ENCODE measurements at places on chromosomes 1 and 21.

- DNase-seq = no peak
These were observed 171.1 kb downstream of the TOMM20 start for GRCh38 chr1:234957330-234958065.

- DNase-seq = no peak
These were observed 38.7 kb downstream of the DSTYK start for GRCh38 chr1:205172729-205173366.

DNA sequence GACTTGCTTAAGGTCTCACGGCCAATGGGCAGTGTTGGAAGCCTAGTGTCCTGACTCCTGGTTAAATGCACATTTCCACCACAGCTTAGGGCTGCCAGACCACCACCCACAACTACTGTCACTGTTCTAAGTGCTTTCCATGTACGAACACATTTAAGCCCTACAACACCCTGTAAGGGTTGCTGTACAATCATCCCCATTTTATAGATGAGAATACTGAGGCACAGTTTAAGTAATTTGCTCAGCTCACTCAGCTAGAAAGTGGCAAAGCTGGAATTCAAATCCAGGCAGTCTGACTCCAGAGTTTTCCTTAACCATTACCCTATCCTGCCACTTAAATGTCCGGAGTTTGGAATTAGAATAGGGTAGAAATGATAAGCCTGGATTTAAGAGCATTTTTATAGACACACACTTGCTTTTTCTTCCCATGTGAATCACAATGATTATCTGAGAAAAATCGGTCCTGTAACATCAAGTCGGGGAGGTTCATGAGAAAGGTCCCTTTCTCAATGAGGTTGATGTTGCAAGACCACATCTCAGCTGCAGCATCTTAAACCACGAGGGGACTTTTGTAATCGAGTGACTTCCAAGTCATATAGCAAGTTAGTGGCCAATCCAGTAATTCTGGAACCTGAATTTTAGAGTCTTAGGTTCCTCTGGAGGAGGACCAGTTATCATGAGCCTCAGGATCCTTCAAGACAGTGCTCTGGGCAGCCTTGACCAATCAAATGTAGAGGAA is 8.6 kb downstream of the E2F2 start:
- no peak for DNase-seq

- DNase-seq = no peak
These were observed at the start of gene PDZK1IP1 for GRCh38 chr1:47189844-47190508. Gene PDZK1IP1 (minus strand): TSS chr1:47190036. CDS start chr1:47189932, 104 bp downstream.

- DNase-seq = no peak
These were observed 68.2 kb upstream of the CCDC190 start for GRCh38 chr1:162929177-162929576.

GRCh38 chr21:32001390-32001789 is 128.6 kb downstream of the HUNK start:
- no peak for DNase-seq

GRCh38 chr1:85611425-85611824 is 30.9 kb downstream of the CCN1 start:
- DNase-seq = no peak

GRCh38 chr1:245968775-245969174 is 538.3 kb downstream of the SMYD3 start:
- no peak for DNase-seq

DNA sequence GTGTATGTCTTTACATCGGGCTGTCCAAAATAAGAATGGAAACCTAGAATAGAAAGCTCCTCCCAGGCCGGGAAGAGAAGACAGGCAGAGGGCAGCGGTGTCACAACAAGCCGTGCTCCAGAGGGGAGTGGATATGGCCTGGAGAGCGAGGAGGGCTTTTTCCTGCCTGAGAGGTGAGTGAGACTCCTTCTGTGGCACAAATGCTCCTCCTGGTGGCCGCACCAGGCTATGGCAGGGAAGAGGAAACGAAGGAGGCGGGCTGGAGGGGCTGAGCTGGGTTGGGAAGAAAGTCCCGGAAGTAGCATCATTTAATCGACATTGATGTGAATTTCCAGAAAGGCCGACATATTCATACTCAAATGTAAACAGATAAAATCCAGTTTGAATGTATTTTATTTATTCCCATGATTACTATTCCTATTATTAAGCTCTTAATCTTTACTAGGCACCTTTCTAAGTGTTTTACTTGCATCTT is 54.7 kb downstream of the MEF2D start:
- DNase-seq = peak; percentile 72

- no peak for DNase-seq
These were observed 27.8 kb downstream of the ZNF362 start for GRCh38 chr1:33284049-33284448.

DNA sequence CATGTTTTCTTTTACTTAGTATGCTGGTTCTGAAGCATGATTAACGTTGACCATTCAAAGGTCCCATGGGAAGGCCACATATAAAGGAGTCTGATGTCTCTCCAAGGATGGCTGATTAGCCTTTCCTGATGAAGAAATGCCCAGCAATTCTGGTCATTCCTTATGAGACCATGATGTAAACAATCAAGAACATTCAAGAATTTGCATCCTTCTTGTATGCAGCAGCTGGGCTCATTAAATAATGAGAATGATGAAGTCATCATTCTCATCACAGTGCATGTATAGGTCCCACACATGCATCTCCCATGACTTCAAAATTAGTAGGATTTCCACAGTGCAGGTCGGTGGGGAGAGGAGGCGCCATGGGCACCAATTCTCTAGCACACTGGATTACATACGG is 85.4 kb downstream of the APP start:
- no peak for DNase-seq

DNA sequence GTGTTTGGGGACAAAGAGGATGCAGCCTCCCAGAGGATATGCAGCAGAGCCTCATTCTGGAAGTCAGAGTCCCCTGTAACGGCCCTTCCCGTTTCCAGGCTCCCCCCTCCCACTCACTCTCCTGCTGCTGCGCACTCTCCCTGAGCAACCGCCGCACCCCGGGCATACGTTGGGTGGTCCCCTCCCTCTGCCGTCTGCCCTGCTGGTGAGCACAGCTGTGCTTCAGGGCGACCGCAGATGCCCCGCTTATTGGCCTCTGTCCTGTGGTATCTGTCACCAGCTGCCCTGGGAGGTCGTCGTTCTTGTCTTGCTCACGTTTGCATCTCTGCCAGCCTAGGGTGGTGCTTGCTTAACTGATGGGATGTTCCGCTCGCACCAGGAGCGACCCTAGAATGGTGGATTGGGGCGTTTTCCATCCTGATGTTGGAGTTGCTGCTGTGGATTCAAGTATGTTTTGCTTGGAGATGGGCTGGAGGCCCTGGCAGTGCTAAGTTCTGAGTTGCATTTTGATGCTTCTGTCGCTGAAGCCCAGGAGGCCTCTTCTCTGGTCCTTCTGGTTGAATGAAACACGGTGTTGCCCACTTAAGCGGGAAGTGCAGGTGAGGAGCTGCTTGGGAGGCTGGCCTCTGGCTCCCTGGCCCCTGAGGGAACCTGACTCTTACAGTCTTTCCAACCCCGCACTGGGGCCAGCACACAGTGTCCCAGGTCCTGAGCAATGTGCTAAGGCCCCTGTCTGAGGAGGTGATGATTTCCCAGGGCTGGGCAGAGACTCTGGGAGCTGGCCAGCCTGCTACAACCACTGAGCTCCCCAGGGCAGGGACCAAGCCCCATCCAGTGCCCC is 3.2 kb downstream of the TMEM201 start:
- no peak for DNase-seq

DNA sequence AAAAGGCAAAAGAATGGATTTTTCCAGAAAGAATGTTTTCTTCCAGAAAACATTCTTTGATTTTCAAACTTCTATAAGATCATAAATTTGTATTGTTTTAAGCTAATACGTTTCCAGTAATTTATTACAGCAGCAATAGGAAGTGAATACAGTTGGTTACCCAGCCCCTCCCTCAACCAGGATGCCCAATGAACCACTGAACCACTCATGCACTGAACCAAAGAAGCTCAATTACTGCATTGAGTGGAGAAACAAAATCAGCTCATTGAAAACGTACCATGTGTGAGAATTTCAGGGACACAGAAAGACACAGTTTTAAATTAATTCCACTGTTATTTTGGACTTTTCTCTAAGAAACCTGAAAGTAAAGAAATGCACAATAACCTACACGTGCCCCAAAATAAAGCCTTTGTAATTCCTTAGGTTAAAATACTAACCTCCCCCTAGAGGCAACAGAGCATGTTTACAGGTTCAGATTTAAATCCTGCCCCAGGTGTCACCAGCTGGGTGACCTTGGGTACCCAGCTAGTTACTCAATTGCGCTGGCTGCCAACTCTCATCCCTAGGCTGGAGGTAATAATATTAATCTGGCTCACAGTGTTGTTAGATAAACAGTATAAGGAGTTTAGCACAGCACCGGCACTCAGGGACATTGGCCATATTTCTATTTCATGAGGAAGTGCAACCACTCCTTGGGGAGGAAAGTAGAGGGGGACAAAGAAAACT is 111.7 kb downstream of the NMNAT2 start:
- DNase-seq = no peak

- no peak for DNase-seq
These were observed 16.7 kb upstream of the MAGOH start for GRCh38 chr1:53255031-53255430.

DNA sequence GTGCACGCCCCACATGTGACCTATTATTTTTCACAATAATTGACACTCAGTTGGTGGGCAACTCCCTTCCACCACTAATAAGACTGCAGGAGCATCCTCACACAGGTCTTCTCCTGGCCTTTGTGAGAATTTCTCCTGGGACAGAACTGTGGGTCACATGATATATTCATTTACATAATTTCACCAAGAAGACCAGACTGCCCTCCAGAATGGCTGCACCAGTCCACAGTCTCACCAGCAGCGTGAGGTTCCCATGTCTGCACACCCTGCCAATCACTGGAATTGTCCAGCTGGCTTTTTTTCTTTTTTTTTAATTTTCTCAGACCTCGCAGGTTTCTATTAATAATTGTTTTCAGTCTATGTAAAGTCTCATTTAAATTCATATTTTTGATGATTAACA is 41.3 kb downstream of the ATP1A1 start:
- DNase-seq = no peak

GRCh38 chr1:173635116-173635515 is at the start of gene TEX50:
Gene TEX50 (plus strand): TSS chr1:173635338. CDS start chr1:173635522, 184 bp downstream.
- DNase-seq = no peak

GRCh38 chr1:209493559-209493958 is 90.0 kb upstream of the CAMK1G start:
- no peak for DNase-seq

GRCh38 chr1:206772243-206772937 is at the start of gene IL10:
Gene IL10 (minus strand): TSS chr1:206772494. CDS start chr1:206772435, 59 bp downstream.
- no peak for DNase-seq

DNA sequence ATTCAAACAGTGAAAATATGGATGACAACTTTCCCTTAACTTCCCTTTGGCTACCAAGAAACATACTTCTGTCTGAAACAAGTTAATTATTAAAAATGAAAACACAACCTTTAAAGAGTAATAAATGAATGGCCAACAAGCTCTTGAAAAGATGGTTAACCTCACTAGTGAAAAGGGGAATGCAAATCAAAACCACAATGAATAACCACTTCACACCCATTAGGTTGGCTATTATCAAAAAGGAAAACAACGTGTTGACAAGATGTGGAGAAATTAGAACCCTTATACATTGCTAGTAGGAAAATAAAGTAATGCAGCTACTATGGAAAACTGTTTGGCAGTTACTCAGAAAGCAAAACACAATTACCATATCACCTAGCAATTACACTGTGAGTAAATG is 14.1 kb downstream of the COP1 start:
- peak; percentile 17 for DNase-seq

DNA sequence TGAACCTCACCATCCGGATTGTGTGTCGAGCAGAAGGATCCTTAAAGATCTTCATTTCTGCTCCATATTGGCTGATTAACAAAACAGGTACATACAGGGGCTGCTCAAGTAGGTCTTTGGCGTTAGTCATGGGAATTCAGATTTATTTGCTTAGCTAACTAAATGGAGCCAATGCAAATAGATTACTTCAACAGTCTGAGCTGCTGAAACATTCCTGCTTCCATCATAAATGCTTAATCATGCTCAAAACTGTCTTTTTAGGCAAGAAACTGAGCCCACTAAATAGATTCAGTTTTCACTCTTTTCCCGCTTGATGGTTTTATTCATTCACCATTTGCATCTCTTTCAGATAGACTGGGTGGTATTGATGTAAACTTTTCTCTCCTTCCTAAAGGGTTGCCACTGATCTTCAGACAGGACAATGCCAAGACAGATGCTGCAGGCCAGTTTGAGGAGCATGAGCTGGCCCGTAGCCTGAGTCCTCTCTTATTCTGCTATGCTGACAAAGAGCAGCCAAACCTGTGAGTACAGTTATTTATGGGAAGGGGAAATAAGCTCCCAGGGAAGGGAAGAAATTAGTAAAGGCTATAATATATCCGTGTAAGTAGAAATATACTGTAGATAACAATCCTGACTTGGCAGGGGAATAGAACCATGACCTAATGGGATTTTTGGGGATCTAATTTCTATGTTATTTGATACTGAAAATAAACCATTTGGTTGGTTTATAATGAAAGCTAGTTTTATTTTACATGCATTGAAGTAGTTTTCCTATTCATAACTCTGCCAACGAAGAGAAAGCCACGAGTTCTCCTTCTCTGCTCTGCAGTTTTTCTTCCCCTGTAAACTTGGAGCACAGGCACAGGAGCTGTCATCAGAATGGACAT is 126.4 kb downstream of the VPS13D start:
- no peak for DNase-seq

DNA sequence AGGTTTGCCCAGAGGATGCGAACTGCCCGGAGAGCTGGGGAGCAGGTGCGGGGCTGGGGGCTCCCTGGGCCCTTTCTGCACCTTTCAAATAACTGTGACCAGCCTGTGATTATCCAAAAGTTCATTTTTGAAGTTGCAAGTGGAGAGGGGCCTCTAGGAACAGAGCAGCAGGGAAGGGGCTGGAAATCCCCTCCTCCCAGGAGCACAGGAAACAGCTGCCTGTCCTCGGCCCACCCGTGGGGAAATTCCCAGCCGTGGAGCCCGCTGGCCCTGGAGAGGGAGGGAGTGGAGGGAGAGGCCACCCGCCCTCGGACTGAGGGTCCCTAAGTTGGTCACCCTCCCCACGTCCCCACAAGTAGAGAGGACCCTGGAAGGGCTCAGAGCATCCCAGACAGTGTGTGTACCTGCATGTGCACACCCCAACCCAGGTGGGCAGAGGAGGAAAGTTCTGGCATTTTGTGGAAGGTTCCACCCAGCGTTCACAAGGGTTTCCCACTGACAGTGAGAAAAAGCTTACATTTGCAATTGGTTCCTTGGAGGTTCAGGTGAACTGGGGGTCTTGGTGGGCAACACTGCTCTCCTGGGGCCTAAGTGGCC is 1.2 kb upstream of the TNFRSF4 start:
- DNase-seq = no peak

- DNase-seq = peak; percentile 34
These were observed 36.4 kb downstream of the DNM3 start for GRCh38 chr1:171877701-171878100.

- DNase-seq = peak; percentile 20
These were observed 720 bp upstream of the F3 start for GRCh38 chr1:94542088-94542870.

GRCh38 chr21:42220138-42220701 is 1.3 kb downstream of the ABCG1 start:
- DNase-seq = peak; percentile 63

- peak; percentile 77 for DNase-seq
These were observed 37.4 kb downstream of the PCAT6 start for GRCh38 chr1:202848191-202848542.

GRCh38 chr1:167935216-167936067 is 1.0 kb upstream of the DCAF6 start:
- peak; percentile 19 for DNase-seq
